NCI-H524 (cell line): ENCODE measurements at places on chromosomes 16 and 17.

GRCh38 chr17:35338230-35338629 is 35.2 kb downstream of the SLFN11 start:
- DNase-seq, result no peak

DNA sequence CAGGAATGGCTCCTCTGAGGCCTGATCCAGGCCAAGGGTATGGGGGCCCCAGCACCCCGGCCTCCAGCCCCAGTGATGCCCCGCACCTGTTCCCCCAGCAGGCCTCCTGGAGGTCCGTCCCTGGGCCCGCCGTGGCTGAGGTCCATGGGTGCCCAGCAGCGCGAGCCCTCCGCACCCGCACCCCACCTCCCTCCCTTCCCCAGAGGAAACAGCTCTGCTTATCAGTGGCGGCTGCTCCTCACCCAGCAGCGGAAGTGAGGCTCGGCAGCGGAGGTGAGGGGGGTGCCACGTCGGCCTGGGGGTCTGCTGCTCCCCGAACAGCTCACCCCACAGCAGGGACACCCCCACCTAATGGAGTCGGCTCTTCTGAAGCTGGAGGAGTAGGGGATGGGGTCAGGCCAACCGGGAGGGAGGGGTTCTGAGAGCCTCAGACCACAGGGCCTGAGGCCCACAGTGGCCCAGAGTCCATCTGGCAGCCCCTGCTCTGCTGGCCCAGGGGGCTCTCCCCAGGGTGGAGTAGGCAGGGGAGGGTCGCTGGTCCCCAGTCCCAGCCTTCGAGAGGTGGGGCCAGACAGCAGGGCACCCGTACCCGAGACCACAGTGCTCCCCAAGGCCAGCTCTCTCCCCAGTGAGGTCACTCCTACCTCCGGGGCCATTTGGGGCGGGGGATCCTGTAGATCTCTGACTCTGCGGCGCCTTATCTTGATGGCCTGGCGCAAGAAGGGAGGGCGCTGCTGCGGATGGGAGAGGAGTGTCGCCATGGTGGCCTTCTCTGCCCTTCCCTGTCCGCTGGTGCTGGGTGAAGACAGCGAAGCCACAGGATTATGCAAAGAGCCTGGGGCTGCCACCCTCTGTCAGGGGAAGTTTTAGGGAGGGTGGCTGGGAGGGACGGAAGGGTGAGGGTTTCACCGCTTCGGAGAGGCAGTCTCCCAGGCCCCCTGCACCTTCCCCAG is at the start of gene UNC13D:
Gene UNC13D, minus strand, starts transcription at position 828 of the 953 bp plus-strand sequence. Its CDS starts 67 bp downstream, at position 761.
- DNase-seq, result no peak

DNA sequence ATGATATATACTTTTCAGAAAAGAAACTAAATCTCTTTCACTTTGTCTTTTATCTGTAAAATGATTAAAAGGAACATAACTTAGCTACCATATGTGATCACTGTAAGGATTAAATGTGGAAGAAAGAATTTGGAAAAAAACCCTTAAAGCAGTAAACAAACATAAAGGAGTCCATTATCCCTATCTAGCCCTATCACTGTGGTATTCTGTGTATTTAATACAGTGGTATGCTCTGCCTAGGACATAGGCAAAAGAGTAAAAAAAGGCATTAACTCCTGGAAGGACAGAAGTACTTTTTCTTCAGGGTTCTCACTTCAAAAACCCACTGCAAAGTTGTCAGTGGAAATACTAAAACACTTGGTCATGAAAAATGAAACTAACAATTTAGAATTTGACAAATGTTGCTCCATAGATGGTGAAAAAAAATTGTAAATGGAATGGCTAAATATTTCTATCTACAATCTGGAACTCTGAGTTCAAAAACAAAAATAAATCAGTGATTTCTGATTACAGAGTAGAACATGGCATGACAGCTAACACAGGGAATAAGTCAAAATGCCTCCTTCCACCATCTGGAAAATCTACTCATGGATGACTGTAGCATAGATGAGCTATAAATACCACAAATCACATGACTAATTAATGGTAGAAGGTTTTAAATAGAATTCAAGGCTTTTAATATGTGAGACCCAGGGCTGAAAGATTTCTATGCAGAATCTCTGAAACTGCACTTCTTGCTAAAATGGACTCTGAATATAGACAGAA is 140.1 kb downstream of the ITFG1 start:
- peak; percentile 12 for DNase-seq

DNA sequence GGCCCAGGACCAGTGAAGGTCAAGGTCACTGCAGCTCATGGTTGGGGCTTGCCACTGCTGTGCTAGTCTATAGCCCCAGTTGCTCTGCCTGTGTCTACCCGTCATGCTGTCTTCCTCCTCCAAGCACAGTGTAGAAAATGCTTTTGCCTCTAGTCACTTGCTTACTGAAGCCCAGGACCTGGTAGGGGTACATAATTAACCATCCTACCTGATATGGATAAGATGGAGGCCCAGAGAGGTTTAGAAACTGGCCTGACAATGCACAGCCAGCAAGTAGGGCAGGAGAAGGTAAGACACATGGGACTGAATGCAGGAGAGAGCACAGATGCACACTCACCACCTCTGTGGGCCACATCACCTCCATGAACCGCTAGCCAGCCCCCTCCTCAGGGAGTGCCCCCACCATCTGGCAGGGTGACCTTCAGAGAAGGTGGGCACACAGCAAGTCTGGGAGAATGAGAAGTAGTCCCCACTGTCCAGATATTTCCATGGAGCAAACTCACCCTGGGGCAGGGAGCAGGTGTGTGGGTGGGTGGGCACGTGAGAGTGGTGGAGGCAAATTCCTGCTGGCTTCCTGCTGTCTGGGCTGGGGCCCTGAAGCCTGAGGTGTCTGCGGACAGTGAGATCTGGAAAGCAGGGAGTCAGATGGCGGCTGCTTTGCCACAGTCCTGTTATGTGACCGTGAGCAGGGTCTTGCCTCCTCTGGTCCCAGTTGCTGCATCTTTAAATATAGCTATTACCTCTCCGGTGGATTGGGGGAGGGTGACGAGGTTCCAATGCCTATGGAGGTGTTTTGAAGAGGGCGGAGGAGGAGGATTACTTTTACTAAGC is 1.0 kb downstream of the CX3CL1 start:
- no peak for DNase-seq

DNA sequence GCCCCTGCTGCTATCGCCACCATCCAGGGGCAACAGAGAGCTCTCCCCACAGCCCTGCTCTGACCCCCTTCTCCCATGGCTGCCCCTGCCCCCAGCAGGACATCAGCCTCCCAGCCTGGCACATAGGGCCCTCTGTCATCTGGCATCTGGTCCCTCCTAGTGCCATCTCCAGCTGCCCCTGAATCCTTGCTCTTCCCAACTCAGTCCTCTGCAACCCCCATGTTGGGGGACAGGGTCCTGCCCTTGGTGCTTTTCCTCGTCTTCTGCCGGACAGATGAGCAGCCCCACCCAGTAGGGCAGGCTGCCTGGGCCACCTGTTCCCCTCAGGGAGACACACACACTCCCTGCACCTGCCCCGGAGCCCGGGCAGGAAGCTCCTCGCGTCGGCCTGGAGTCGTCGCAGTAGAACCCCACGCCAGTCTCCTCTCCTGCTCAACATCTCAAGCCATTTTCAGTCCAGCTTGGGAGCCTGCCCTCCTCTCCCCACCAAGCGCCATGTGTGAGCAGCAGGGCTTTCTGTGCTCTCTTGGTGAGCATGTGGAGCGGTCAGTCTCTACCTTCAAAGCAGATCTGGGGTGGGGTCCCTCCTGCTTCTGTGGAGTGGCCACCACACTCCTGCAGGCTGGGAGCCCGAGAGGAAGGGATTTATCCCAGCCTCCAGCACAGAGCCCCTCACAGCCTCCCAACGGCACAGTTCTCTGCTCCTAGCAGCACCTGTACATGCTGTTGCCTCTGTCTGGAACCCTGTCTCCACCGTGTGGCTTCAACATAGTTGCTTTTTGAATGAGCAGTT is 28.2 kb downstream of the TNFRSF13B start:
- DNase-seq, result no peak

DNA sequence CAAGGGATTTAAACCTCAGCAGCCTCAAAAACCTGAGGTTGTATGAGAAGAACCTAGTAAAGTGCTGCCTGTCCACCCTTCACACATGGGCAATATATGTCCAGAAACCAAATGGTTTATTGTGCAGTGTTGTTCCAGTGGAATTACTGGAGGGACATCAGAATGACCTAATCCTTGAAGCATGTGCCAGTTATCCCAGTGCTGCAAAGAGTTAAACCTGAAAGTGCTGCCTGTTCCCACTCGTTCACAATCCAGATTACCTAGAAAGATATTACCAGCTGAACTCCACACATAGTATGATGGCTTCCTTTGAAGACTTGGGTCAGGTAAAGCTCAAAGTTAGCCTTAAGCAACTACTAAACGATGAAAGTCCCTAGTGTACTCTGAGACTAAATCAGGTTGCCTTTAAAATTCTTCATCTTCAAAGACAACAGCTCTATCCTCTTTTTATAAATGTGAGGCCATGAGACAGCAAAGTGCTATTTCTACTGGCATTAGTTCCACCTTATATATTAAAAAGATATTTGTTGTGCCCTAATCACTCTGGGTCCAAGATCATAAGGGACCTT is 133.1 kb downstream of the SNX11 start:
- no peak for DNase-seq

GRCh38 chr16:19138601-19139000 is 24.8 kb downstream of the ITPRIPL2 start:
- DNase-seq, result no peak
